ENCODE measurements at places on chromosomes 2 and 18. TPM values are rescaled to one million over a fixed set of nuclear protein-coding genes. Genes with fewer than 3 reads are reported as not detected.

DNA sequence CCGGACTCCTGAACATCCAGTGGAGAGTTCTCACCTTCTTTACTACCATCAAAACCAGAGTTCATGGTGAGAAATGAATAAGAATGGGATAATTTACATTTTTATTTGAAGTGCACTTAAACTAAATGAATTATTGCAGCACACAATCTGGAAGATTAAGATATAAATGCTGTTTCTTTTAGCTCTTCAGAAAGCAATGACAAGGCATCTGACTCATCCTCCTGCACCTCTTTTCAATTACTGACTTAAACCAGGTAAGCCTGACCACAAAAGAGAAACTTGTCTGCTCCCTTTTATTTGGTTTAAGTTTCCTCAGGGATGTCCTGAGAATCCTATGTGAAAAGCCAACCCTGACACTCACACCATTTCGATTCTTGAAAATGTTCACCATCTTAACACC, 720 bp upstream of the DSC2 start:
- DNase-seq, result no peak

GRCh38 chr2:137964066-137964858, at the start of gene HNMT:
Gene HNMT (plus strand): TSS chr2:137964473. CDS start chr2:137964492, 19 bp downstream.
- DNase-seq, result peak; percentile 80

GRCh38 chr2:37189452-37190153, 1.1 kb upstream of the SULT6B1 start:
- DNase-seq, result peak; percentile 90

DNA sequence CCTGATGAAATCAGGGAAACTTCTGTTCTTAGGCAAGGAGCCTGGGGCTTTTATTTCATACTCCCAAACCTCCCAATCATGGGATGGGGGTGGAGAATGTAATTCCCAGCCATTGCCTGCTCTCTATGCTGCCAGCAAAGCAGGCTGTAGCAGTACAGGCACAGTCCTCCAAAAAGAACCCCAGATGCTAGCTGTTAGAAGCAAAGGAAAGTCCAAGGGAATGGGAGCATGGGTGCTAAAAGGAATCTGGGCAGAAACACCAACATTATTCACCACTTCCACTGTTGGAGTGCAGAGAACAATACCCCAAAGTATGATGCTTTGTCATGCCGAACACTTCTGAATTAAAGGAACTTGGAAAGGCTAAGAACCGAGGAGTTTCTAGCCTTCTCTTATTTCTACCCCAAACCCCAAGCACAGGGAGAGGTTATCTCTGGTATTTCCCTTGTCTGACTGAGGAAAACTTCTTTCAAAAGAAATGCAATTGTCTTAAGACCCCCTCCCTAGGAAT, 24.7 kb downstream of the MDH1 start:
- no peak for DNase-seq

GRCh38 chr18:63979409-63979920, 9.6 kb downstream of the SERPINB8 start:
- DNase-seq, result peak; percentile 71

DNA sequence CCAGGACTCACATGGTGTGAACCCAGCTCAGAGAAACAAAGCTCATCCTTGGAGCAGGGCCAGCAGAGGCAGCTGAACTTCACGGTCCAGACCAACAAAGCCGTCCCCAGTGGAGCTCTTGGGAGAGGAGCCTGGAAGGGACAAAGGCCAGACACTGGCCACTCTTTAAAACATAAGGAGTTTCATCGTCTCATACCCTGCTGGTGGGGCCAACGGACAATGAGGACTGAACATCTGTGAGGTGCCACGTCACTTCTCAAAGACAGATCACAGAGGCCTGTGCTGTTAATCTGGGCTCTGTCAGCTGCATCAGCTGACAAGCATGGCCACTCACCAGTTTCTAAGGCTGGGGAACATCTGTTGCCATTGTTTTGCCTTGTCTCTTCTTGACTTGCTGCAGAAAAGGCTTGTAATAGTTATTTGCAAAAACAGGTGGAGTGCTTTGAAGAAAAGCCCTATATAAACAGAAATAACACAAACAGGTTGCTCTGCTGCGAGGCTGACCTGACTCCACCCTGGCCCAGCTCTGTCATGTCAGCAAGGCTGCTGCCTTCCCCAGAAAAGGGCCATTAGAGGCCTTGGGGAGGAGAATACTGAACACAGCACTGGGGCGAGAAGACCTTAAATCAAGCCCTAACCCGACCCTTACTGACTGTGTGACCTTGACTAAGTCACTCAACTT, 68.1 kb upstream of the DAPL1 start:
- no peak for DNase-seq

Gene RESP18
- not detected for total RNA-seq

Gene EVX2
- not detected for total RNA-seq

Gene TUBB6
- total RNA-seq, result 207 TPM

Gene DTNA
- total RNA-seq, result 5.2 TPM
